ENCODE measurements at places on chromosomes 7 and 10.

- no peaks in the 10 kb centered on the region for H3K4me1 ChIP-seq
- no peak overlapping the region for H3K4me3 ChIP-seq
- no peaks in the 10 kb centered on the region for H3K36me3 ChIP-seq
- DNase-seq: no peak
- no peak overlapping the region for H3K27ac ChIP-seq
Observed at GRCh38 chr10:2734603-2735002, 332.7 kb upstream of the PFKP start.

GRCh38 chr7:105438254-105438653 is 49.5 kb upstream of the SRPK2 start:
- no peaks in the 10 kb centered on the region for H3K4me1 ChIP-seq
- no peaks in the 10 kb centered on the region for H3K36me3 ChIP-seq
- DNase-seq: no peak
- no peaks in the 10 kb centered on the region for H3K27me3 ChIP-seq
- H3K4me3 ChIP-seq: no peak overlapping the region
- no peak overlapping the region for H3K27ac ChIP-seq

DNA sequence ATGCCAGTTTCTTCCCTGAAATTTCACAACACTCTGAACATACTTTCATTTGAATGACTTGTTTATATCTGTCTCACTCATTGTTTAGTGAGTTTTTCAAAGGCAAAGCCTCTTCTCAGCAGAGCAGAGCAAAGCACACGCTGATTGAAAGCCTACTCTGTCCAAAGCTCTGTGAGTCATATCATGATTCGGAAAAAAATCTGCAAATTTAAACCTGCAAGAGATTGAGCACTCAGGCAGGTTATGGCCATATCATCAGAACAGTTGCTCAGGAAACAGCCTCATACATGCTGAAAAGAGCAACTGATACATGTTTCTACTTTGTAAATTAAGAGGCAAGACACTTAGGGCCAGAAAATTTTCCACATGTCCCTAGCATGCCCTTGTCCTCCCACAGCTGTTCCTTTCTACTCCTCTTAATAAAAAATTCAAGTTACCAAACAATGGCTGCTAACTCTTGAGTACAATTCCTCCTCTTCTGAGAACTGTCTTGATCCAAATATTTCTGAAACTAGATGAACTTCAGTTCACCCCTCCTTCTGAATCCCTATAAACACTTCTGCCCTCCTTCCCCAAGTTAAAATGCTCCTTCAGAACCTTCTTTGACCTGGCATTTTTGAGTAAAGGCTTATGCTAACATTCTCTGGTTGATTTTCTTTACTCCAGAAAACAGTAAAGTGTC is 140.6 kb upstream of the HPS1 start:
- H3K27me3 ChIP-seq: no peaks in the 10 kb centered on the region
- H3K4me3 ChIP-seq: no peak overlapping the region
- no peak overlapping the region for H3K27ac ChIP-seq
- no peak for DNase-seq
- H3K36me3 ChIP-seq: no peaks in the 10 kb centered on the region
- no peaks in the 10 kb centered on the region for H3K4me1 ChIP-seq

GRCh38 chr7:137978464-137979237 is 23.2 kb downstream of the CREB3L2 start:
- H3K4me1 ChIP-seq: no peaks in the 10 kb centered on the region
- H3K36me3 ChIP-seq: no peaks in the 10 kb centered on the region
- no peak overlapping the region for H3K4me3 ChIP-seq

DNA sequence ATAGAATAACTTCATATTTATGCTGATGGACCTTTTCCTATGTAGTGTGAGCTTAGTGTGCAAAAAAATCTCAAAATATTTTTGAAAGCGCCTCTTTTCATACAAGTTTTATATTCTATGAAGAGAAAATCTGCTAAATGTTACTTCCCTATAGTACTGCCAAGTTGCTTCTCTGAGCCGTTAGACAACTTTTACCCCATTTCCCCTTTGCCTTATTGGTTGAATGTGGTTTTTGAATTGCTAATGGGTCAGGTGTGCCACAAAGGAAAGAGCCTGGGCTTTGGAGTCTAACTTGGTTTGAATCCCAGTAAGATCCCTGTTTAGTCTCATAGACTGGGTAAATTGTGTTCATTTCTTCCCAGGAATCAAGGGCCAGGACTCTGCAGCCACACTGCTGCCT is 261.5 kb downstream of the SNX10 start:
- H3K4me3 ChIP-seq: no peak overlapping the region
- H3K4me1 ChIP-seq: no peaks in the 10 kb centered on the region

- no peak overlapping the region for H3K27ac ChIP-seq
- no peaks in the 10 kb centered on the region for H3K27me3 ChIP-seq
Observed at GRCh38 chr7:158289761-158290523, 297.7 kb downstream of the PTPRN2 start.

GRCh38 chr7:3180604-3181003 is 120.4 kb upstream of the SDK1 start:
- H3K27ac ChIP-seq: no peak overlapping the region
- DNase-seq: no peak
- H3K36me3 ChIP-seq: no peaks in the 10 kb centered on the region
- H3K4me1 ChIP-seq: no peaks in the 10 kb centered on the region
- no peaks in the 10 kb centered on the region for H3K27me3 ChIP-seq

GRCh38 chr10:51029172-51029641 is 45.1 kb upstream of the PRKG1 start:
- H3K27ac ChIP-seq: no peak overlapping the region
- no peak for DNase-seq
- no peaks in the 10 kb centered on the region for H3K27me3 ChIP-seq
- no peaks in the 10 kb centered on the region for H3K36me3 ChIP-seq
- H3K4me1 ChIP-seq: no peaks in the 10 kb centered on the region
- no peak overlapping the region for H3K4me3 ChIP-seq

- no peaks in the 10 kb centered on the region for H3K36me3 ChIP-seq
- H3K4me3 ChIP-seq: no peak overlapping the region
- no peak for DNase-seq
- no peaks in the 10 kb centered on the region for H3K4me1 ChIP-seq
- H3K27ac ChIP-seq: no peak overlapping the region
Observed at GRCh38 chr7:77209479-77210139, 10.0 kb upstream of the FGL2 start.

GRCh38 chr10:131657318-131657984 is 243.4 kb upstream of the PPP2R2D start:
- no peak overlapping the region for H3K27ac ChIP-seq
- H3K36me3 ChIP-seq: no peaks in the 10 kb centered on the region
- no peak for DNase-seq
- H3K4me3 ChIP-seq: no peak overlapping the region
- no peaks in the 10 kb centered on the region for H3K4me1 ChIP-seq
- no peaks in the 10 kb centered on the region for H3K27me3 ChIP-seq

GRCh38 chr10:93701866-93702209 is 554 bp downstream of the FRA10AC1 start:
- DNase-seq: no peak
- peak overlapping the region; percentile 98 for H3K4me3 ChIP-seq
- no peaks in the 10 kb centered on the region for H3K36me3 ChIP-seq
- H3K4me1 ChIP-seq: peaks cover 11% of the 10 kb centered on the region
- H3K27ac ChIP-seq: peak overlapping the region; percentile 54
- H3K27me3 ChIP-seq: no peaks in the 10 kb centered on the region

GRCh38 chr10:94137747-94138146 is 144.0 kb downstream of the PLCE1 start:
- H3K4me1 ChIP-seq: no peaks in the 10 kb centered on the region
- H3K4me3 ChIP-seq: no peak overlapping the region
- no peak for DNase-seq
- no peaks in the 10 kb centered on the region for H3K36me3 ChIP-seq
- peaks cover 3% of the 10 kb centered on the region for H3K27me3 ChIP-seq

- DNase-seq: no peak
- H3K4me1 ChIP-seq: no peaks in the 10 kb centered on the region
- H3K36me3 ChIP-seq: peaks cover 4% of the 10 kb centered on the region
- no peak overlapping the region for H3K4me3 ChIP-seq
Observed at GRCh38 chr7:29398011-29398410, 165.6 kb upstream of the PRR15 start.

GRCh38 chr10:86392723-86393094 is 26.1 kb upstream of the GRID1 start:
- H3K4me1 ChIP-seq: no peaks in the 10 kb centered on the region
- H3K4me3 ChIP-seq: no peak overlapping the region
- no peak for DNase-seq
- no peak overlapping the region for H3K27ac ChIP-seq
- no peaks in the 10 kb centered on the region for H3K36me3 ChIP-seq
- H3K27me3 ChIP-seq: no peaks in the 10 kb centered on the region

DNA sequence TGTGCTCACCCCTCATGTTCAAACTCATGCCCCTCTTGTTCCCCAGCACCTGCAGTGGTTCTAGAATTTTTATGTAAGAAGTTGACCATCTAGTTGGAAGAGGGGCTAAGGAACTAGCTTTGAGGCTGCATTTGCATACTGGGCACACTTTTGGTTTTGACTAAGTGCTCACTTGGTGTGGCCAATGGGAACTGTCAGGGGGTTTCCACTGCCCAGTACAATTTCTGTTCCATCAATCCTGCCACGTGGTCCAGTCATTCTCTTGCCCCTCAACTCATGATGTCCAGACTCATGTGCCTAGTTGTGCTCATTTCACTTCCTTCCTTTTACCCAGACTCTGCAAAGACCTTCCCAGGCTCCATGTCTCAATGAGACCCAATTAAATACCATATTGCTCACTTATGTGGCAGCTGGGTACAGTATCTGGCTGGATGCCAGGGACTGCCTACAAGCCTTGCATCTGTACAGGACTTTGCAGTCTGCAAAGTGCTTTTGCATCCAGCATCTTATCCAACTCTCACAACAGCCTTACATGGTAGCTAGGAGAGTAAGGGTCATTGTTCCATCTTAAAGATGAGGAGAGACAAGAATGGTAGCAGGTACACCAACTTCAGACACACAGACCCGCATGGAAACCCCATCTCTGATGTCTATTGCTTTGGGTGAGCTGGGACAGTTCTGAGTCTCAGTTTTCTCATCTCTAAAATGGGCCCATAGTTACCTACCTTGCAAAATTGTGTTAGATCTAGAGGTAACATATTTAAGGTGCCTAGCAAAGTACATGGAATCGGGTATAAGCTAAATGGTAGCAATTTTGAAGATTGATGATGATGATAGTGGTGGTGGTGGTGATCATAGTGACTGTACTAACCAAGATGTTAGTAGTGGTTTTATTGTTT is 30.1 kb upstream of the KCNMA1 start:
- H3K4me1 ChIP-seq: no peaks in the 10 kb centered on the region
- H3K27me3 ChIP-seq: peaks cover 3% of the 10 kb centered on the region
- no peaks in the 10 kb centered on the region for H3K36me3 ChIP-seq
- H3K27ac ChIP-seq: no peak overlapping the region
- no peak for DNase-seq
- no peak overlapping the region for H3K4me3 ChIP-seq

- no peaks in the 10 kb centered on the region for H3K4me1 ChIP-seq
- DNase-seq: no peak
- H3K4me3 ChIP-seq: no peak overlapping the region
- H3K27me3 ChIP-seq: no peaks in the 10 kb centered on the region
Observed at GRCh38 chr10:119845656-119846055, 27.0 kb downstream of the MCMBP start.

DNA sequence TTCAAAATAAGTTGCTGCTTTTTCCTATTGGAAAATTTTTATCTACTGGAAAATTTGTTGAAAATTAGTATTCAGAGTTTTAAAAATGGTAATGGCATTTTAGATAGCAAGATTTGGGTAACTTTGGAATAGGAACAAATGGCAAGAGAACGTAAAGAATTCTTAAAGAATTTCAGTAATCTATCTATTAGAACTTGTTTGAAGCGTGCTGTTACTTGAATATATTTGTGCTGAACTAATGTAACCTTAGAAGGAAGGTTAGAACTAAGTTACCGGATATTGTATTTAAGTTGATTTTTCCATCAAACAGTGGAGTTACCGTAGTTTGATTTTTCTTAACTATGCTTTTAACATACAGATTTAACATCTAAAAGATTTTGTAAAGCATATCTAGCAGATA is 25.9 kb downstream of the SEPTIN7 start:
- no peaks in the 10 kb centered on the region for H3K27me3 ChIP-seq
- no peaks in the 10 kb centered on the region for H3K36me3 ChIP-seq
- H3K27ac ChIP-seq: no peak overlapping the region
- no peak overlapping the region for H3K4me3 ChIP-seq
- no peak for DNase-seq
- peaks cover 17% of the 10 kb centered on the region for H3K4me1 ChIP-seq

- H3K4me1 ChIP-seq: no peaks in the 10 kb centered on the region
- H3K27ac ChIP-seq: no peak overlapping the region
- DNase-seq: no peak
- H3K27me3 ChIP-seq: no peaks in the 10 kb centered on the region
Observed at GRCh38 chr10:54905578-54906192, 104.7 kb upstream of the PCDH15 start.

DNA sequence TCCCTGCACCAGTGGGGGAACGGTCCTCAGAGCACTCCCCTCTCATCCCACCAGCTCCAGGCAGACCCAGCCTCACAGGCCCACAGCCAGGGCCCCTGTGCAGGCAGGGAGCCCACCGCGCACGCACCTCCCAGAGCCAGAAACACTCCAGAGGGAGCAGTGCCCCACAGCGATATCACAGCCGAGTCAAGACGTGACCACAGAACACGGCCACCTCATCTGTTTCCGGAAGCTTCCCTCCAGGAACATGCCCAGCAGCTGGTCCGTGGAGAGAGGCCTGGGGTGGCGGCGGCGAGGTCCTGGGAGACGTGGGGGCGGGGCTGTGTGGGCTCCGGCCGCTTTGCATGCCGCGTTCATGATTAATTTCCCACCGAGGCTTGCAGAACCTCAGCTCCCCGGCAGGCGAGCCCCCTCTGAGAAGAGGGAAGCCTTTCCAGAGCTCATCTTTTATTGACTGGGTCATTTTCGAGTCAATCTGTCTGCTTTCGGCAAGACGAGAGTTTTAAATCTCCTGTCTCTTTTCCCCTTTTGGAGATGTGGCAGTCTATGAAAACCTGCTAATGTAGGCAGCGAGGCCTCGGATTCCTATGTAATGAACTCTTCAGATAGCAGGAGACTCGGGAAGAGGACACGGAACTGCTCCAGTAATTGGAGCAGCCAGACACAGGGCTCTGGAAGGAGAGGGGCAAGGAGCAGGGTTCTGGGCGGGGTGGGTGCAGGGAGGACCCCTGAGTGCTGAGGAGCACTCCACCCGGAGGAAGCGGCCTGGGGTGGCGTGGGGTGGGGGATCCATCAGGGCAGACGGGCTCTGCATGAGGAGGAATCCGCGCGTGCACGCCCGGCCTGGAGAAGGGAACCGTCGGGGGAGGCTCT is 242.8 kb downstream of the ELFN1 start:
- no peak for DNase-seq
- no peak overlapping the region for H3K27ac ChIP-seq
- H3K4me1 ChIP-seq: peaks cover 13% of the 10 kb centered on the region
- H3K36me3 ChIP-seq: peaks cover 8% of the 10 kb centered on the region

GRCh38 chr7:99559175-99559915 is 903 bp downstream of the ZNF655 start:
- peak overlapping the region; percentile 98 for H3K4me3 ChIP-seq
- peak overlapping the region; percentile 95 for H3K27ac ChIP-seq
- H3K36me3 ChIP-seq: peaks cover 12% of the 10 kb centered on the region

DNA sequence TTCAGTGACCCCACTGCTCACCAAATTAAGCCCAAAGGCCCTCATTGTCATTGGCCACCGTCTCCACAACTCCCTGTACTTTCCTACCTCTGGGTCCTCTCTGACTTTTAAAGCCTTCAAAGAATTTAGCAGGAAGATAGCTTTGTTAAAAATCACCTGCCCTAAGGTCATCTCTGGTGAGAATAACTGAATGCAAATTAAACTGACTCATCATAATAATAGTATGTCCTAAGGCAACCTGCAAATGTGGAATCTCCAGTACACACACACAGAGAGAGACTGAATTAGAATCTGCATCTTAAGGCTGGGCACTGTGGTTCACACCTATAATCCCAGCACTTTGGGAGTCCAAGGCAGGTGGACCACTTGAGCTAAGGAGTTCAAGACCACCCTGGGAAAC is 24.1 kb downstream of the OAT start:
- H3K4me3 ChIP-seq: no peak overlapping the region
- DNase-seq: no peak
- no peak overlapping the region for H3K27ac ChIP-seq
- H3K27me3 ChIP-seq: no peaks in the 10 kb centered on the region

All from T-cell (primary cell).